ENCODE measurements at places on chromosomes 13 and 19.

DNA sequence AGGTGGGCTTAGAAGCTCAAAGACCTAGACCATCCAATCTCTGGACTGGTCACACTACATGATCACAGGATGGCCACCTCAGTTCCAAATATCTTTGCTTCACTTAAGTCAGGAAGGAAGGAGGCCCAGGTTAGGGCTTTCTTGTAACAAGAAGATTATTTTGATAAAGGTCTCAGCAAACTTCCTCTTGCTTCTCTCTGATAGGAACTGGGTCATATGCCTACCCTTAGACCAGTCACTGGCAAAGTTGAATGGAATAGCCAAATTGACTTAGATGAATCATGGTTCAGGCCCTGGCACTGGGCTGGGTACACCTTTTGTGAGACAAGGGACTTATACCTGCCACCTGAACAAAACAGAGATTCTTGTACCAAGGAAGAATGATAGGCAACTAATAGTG lies 11.0 kb downstream of the FRY start:
- DNase-seq = no peak

DNA sequence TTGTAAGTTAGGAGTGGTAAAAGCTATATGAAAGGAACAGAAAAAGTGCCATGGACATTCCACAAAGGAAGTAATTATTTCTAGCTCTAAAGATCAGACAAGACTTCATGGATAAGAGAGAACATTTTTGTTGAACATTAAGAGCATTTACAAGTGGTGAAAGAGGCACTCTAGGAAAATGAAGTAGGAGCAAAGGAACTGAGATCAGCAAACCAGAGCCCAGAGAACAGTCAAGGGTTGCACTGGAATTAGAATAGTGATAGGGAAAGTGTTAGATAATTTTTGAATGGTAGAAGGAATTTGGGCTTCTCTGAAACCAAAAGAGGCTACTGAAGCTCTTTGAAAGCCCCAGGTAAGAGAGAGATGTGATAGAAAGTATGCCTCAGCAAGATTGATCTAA lies 94.1 kb downstream of the COG6 start:
- DNase-seq = no peak

DNA sequence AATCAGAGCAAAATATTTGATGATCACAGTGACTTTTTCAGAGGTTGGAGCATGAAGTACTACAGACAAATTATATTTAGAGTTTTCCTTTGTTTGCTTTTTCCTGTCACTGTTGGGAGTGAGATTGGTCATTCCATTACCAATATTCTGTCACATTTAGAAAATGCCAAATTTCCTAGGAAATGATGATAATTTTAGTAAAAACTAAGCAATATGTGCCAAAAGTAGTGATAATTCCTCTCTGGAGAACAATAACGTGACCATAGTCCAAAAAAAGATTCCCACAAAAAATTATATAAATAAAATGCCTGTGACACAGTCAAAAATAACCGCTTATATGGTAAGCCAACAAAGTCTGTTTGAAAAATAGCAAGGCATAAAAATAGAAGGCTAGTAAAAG lies 2719.4 kb downstream of the PCDH9 start:
- no peak for DNase-seq

DNA sequence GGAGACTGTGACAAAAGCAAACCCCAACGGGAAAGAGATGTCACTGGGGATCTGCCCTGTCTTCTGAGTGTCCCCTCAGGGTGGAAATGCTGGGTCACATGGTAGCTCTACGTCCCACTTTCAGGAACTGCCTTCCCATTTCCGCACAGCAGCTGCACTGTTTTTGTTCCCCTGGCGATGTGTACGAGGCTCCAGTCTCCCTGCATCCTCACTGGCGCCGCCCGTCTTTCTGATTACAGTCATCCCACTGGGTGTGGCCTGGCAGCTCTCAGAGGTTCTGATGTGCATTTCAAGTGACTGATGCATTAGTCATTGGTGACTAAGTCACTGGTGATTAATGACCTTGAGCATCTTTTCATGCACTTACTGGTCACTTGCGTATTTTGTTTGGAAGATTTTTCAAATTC lies 21.2 kb downstream of the PCID2 start:
- DNase-seq = peak; percentile 79

DNA sequence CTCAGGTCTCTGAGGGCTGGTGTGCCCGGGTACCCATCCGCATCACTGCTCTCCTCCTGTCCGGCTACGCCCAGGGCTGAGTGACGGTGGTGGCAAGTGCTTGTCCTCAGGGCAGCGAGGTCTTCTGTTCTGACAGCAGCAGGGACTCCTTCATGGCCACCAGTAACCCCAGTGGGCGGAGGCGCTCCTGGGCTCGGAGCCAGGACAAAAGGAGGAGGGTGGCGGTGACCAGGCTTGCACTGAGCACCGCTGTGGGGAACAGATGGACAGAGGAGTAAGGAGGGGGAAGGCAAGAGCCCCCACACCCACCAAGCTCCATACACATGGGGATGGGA lies 5.8 kb downstream of the CD320 start:
- DNase-seq = no peak

DNA sequence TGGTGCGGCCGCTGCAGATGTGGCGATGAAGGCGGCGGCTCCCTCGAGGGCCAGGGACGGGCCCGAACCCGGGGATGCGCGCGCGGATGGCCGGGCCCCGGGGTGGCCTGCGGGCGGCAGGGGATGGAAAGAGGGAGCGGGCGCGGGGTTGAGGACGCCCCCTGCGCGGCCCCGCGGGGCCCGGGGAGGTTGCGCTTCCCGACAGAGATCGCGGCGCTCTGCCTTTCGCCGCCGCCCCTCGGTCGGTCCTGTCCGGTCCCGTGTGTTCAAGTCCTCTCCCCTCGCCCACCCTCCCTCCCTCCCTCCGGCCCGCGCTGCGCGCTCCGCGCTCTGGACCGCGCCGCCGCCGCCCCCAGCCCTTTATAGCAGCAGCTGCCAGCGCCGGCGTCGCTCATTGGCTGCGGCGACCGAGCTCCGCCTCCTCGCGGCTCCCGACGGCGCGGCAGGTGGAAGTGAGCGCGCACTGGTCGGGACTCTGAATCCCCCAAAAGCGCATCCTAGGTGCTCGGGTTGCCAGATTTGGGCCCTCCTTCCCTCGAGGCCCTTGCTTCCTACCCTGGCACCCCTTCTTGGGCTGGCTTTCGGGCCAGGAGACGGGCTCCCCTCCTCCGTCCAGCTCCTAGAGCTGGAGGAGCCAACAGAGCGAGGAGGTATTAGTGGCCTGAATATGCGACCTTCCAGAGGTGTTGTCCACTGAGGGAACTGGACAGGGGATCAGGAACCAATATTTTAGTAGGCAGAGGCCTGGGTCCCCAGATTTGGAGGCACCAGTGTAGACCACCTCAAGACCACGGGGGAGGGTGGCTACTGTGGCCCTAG lies at the start of gene ELAVL3:
TSS of gene ELAVL3 (minus strand) at position 332 of the 819 bp plus-strand sequence. CDS start 438 bp downstream, outside the sequence.
- DNase-seq = peak; percentile 33

All from stimulated activated CD8-positive, alpha-beta memory T cell treated with anti-CD3 and anti-CD28 coated beads, Interleukin-4, amount 100 ng/mL, for 48 hours (primary cell).